Stomach (tissue), 19 donors: ENCODE measurements at places on chromosomes 16 and 17. TPM values are rescaled to one million over a fixed set of nuclear protein-coding genes. Genes with fewer than 3 reads are reported as not detected.

The NPIPA3 gene
- not detected for polyA plus RNA-seq

The PRR15L gene
- polyA plus RNA-seq = 102 TPM

The MYOCD gene
- polyA plus RNA-seq = 5.2 TPM

The CCL3 gene
- 19.1 TPM for polyA plus RNA-seq

The APOH gene
- 2.0 TPM for polyA plus RNA-seq

The METRN gene
- 45.8 TPM for polyA plus RNA-seq

The DOC2B gene
- polyA plus RNA-seq = 1.8 TPM

The HSPB9 gene
- polyA plus RNA-seq = 0.35 TPM

The AIPL1 gene
- not detected for polyA plus RNA-seq
